CD4-positive, alpha-beta memory T cell (primary cell): ENCODE measurements at places on chromosomes 1 and 21. TPM values are rescaled to one million over a fixed set of nuclear protein-coding genes. Genes with fewer than 3 reads are reported as not detected.
A peak's percentile ranks its signal among the peaks of the same experiment; 100 is the strongest.

DNA sequence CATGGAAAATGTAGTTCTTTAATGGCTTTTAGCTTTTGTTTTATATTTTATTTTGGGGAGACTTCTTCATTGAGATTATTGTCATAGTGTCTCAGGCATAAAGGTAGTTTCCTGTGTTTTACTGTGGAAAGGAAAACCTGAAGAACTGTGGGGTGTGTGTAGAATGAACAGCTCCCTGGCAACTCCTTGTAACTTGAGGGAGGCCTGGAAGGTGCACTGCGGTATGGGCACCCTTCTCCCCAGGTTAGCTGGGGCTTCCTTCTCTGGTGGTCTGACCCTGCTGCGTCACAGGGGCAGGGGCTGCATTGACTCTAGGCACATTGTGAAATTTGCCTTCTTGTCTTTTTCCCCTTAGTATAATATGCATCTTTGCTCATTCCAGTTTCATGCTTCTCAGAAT is 1.7 kb downstream of the ATP1B1 start:
- DNase-seq: no peak

- no peak for DNase-seq
These were observed 55.2 kb upstream of the IPO9 start for GRCh38 chr1:201773764-201774163.

DNA sequence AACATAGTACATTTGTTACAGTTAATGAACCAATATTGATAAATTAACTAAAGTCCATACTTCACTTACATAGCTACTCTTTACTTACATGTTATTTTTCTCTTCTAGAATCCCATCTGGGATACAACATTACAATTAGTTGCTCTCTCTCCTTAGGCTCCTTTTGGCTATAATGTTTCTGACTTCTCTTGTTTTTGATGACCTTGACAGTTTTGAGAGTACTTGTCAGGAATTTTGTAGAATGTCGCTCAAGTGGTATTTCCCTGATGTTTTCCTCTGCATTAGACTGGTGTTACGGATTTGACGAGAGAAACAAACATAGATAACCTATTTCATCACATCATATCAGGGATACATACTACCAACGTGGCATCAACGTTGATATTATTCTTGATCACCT is 925.4 kb upstream of the TMPRSS15 start:
- DNase-seq: no peak

DNA sequence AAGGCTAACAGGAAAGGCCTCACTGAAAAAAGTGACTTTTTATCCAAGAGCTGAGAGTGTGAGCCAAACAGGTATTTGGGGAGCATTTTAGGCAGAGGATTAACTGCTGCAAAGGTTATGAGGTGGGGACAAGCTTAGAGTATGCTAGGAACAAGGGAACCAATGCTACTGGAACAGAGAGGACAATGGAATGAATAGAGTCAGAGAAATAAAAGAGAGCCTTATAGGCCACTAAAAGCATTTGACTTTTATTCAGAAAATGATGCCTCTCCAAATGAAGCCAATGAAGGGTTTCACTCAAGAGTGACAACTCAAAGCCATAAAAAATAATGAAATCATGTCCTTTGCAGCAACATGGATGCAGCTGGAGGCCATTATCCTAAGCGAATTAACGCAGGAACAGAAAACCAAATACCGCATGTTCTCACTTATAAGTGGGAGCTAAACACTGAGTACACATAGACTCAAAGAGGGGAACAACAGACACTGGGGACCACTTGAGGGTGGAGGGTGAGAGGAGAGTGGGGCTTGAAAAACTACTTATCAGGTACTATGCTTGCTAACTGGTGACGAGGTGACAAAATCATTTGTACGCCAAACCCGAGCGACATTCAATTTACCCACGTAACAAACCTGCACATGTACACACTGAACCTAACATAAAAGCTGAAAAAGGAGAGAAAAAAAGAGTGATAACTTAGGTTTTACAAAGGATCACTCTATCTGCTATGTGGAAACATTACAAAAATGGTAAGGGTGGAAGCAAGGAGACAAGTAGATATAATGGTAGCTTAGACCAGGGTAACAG is 11.1 kb downstream of the PTP4A2 start:
- no peak for DNase-seq

DNA sequence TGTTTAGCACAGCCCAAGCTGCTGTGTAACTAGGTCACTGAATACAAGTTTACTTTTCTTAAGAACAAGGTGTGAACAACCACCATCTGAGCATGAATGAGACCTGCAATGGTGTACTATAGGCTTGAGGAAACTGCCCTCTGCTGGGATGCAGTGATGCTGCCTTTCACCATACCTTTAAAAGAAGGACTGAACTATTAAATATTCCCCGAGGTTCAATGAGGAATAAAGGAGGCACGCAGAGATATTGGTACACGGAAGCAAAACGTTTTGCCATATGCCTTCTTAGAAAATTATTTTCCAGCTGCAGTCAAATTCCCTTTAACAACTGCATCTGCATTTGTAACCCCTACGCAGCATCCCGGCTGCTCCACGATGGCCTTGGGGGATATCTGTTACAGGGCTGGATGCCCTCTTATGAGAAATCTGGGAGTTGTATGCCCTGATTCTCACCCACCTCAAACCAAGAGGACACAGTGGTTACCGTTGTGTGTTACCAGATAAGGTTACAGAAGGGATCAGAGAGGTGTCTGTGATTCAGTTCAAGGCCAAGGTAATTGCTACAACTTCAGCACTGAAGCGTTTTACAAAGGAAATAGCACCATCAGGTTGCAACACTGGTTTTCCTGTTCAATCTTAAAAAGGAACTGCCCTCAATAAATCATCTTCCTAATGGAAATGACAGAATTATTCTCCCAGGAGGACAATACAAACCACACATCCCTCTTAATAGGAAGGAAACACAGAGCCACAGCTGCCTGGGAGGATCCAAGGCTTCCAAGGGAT is 470.5 kb downstream of the LTN1 start:
- DNase-seq: no peak

DNA sequence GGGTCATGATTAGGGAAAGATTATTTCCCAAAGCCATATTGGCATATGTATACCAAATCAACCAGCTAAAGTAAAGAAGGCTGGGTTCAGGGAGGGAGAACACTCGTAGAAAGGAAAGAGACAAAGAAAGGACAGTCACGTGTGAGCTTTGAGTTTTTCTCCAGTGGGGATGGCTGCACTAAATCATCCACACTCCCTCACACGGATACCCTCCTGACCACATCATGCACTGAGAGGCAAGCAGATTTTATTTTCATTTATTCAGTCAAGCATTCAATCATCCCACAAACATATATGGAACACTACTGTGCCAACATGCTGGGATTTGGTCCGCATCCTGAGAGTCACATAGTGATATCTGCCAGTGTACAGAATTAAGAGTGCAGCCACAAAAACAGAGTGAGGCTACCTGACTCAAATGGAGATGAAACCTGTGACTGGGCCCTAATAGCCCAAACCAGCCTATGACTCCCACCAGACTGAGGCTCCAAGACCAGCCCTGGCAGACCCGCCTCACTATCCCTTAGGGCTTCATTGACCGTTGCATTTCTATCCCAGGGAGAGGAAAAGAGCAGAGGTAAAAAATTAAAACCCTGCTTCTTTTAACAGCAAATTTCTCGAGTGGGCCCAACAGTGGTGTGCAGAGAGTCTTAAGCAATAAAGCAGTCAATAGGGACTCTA is 155.9 kb downstream of the BARHL2 start:
- DNase-seq: no peak

RHD gene
- total RNA-seq: not detected

GRCh38 chr21:40768056-40768455 is 78.9 kb downstream of the DSCAM start:
- DNase-seq: no peak

PATJ gene
- total RNA-seq: 49.0 TPM

DNA sequence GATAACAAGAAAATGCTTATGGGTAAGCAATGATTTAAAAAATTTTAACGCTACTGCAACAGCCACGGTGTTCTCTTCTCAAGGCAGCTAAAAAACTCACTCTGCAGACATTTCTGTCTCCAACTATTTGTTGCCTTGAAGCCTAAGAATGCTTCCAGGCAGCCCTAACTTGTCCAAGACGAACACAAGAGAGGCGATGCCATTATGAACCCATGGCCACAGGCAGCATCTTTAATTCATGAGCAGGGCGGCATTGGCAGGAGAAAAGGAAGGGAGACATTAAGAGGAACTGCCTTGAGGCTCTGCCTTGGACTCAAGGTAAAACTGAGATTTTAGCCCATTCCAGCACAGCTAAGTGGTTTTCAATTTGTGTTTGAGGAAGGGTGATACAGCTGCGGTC is 67.5 kb downstream of the KCND3 start:
- no peak for DNase-seq

HRNR gene
- total RNA-seq: not detected

GRCh38 chr1:22024485-22025367 is 23.3 kb downstream of the CELA3A start:
- DNase-seq: peak; percentile 91

GRCh38 chr21:34970167-34970500 is 79.0 kb downstream of the RUNX1 start:
- no peak for DNase-seq

- DNase-seq: no peak
These were observed 87.8 kb downstream of the PTPN14 start for GRCh38 chr1:214463596-214463995.

PPIAL4G gene
- 5.2 TPM for total RNA-seq

DNA sequence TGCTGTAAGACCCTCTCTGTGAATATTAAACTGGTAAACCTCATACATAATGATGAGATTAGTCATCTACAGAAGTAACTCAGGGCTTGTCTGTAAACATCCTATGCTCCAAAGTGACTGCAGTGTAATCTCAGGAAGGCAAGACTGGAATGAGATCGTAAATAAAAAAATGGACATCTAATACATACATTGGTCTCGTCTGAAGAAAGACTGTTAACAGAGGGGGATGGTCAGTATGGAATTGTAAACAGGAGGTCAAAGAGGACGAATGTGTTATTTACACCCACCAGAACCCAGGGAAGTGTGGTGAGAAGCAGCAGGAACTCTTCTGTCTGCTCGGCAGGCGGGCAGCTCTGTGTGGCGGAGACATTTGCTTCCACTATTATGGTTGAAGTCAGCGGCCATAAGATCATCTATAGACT is 51.4 kb downstream of the DISC1 start:
- no peak for DNase-seq

RSBN1 gene
- 58.7 TPM for total RNA-seq

DNA sequence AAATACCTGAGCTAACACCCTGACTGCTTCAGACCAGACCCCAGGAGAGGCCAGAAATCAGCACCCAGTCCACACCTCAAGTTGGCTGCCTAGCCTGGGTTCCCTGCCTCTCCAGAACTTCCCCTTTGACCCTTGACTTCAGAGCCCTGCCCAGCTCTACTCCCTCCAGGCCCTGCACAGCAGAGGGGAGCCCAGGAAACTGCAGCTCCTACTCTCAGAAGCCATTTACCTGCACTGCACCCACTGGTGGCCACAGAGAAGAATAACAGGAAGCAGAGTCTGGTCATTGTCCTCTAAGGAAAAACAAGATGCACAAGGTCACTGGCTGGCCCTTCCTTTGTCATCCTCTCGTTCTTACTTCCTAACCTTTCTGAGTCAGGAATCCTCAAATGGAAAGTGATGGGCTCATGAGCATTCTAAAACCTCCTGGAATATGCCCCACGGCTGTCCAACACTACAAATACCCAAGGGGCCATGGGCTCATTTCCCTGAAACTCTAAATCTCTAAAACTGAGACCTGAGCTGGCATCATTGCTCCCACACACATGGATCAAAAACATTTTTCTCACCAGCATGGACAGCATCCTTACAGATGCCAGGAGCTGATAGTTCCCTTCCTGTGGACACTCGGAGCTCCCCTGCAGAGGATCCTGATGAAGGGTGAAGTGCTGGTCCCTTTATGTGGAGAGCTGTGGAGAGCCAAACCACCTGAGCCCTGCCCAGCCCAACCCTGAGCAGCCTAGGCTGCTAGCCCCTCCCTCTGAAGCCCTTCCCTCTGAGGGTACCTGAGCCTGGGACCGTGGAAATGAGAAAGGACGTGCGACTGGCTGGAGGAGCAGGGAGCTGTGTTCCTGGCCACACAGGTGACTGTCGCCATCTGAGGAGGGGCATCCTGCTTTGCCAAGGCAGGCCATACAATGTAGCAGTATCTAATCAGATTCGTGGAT is at the start of gene ITLN2:
Gene ITLN2, minus strand, starts transcription at position 652 of the 947 bp plus-strand sequence. Its CDS starts 68 bp downstream, at position 584.
- DNase-seq: peak; percentile 35

OR2G6 gene
- total RNA-seq: not detected

DNA sequence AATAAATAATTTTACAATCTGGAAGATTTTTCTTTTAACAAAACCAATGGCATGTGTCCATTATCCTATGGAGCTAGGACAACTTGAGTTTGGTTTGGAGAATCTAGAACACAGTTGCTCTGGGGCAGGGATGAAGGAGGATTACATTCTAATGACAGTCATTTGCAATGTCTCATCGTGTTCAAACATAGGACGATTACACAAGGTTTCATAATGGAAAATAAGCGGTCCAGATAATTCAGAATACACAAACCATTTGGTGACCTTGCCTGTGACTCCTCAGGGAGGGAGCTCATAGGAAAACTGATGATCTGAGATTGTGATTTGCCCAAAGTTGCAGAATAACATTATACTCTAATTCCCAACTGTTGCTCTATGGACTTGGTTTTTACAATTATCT is 27.6 kb upstream of the RGL1 start:
- DNase-seq: no peak

GRCh38 chr21:44755227-44755626 is 43.9 kb upstream of the TSPEAR start:
- peak; percentile 19 for DNase-seq

GRCh38 chr1:29125237-29125641 is 1.5 kb upstream of the TMEM200B start:
- DNase-seq: no peak

DNA sequence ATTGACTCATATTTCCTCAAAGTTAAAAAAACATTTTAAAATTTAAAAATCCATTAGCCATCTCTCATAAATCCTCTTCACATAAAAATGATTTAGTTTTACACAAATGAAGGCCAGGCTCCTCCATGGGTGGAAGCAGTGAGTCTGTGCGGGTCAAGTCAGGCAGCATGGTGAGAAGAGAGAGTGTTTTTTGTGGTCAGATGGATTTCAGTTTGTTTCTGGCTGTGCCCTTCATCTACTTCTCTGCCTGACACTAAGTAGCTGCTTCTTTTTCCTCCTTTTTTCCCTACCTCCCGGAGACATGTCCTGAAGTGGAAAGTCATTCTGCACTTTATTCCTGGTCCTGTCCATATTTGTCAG is 10.3 kb downstream of the PLA2G4A start:
- DNase-seq: no peak

DNA sequence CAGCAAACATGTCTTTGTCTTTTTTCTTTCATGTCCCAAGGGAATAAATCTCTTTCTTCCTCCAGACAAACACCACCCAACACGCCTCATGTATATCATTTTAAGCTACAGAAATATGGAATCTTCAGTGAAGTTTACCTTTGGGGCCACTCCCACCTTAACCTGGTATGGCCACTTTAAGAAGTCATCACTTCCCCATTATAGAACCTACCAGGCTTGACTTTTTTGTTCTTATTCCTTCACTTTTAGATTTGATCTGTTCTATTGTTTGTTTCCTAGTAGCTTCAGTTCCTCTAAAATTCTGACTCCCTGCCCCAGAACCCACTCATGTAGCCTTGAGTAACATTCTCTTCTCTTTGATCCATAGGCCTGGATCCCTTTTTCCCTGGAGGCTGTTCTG is 226.3 kb downstream of the HLX start:
- DNase-seq: no peak

CACNA1S gene
- not detected for total RNA-seq

CD5L gene
- not detected for total RNA-seq
